ENCODE measurements at places on chromosomes 12 and 14.

DNA sequence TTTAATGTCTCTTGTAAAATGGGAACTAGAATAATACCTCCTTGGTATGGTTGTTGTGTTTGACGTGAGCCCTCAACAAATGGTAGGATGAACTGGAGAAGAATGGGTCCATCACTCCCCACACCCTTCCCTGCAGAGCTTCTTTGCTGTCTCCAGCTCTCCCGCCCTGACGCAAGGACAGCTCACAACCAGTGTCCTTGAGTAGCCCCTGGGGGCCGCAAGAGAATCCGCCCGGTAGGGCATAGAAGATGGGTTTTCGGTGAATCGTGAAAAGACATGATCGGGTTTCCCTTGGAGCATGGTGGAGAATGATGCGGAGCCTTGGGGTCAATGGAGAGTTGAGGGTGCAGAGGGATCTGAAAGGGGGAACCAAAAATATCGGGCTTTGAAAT is 6.1 kb upstream of the PAX9 start:
- DNase-seq: no peak

DNA sequence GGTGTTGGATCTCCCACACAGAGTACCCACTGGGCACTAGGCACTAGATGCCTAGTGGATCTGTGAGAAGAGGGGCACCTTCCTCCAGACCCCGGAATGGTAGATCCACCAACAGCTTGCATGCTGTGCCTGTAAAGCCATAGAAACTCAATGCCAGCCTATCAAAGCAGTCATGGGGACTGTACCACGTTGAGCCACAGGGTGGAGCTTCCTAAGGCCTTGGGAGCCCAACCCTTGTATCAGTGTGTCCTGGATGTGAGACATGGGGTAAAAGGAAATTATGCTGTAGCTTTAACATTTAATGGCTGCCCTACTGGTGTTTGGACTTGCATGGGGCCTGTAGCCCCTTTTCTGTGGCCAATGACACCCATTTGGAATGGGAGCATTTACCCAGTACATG is 1024.9 kb downstream of the TMEM121 start:
- no peak for DNase-seq

DNA sequence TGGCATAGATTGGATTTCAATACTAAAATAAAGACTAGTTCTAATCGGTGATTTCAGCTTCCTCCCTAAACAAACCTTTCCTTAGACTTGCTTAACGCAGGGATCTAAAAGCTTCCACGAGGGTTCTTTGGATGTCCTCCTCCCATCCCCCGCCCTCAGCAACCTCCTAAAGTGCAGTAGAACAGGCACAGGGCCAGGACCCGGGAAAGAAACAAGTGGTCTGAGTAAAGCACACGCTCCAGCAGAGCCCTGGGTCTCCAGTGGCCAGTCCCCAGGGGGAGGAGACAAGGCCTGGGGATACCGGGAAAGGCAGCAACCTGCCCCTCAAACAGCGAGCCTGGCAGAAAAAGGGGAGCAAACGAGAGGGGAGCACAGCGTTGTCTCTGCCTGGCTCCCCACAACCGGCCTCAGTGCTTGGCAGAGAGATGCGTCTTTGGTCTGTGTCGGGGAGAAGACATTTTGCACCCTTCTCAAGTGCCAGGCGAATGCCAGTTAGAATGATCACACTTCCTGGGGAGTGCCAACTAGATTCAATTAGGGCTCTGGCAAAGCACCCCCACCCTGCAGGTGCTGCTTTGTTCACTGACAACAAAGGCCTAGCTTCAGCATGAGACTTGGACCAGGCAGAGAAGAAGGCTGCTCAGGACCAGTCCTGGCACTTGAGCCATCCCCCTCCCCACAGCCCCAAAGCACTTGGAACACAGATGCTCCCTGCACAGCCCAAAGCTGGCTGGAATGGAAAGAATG is 17.1 kb upstream of the SLC6A12 start:
- no peak for DNase-seq

DNA sequence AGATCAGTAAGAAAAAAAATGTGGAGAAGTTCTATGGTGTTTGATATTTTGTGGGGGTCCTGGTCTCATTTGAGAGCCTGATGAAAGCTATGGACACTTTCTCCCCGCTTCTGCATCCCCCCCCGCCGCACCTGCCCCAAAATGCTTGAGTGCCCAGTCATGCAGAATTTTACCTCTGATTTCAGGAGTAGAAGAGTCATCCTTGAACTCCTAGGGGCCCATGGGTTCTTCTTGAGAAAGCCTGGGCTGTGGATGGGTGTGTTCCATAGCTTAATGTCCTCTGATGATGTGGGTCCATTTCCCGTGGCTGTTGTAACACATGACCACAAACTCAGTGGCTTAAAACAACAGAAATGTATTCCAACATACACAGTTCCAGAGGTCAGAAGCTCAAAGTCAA is 248.8 kb upstream of the PWP1 start:
- no peak for DNase-seq
